GM18507 (cell line): ENCODE measurements at places on chromosomes 5 and 9.

- no peak for DNase-seq
Observed at GRCh38 chr5:67730917-67731474, 484.6 kb upstream of the PIK3R1 start.

DNA sequence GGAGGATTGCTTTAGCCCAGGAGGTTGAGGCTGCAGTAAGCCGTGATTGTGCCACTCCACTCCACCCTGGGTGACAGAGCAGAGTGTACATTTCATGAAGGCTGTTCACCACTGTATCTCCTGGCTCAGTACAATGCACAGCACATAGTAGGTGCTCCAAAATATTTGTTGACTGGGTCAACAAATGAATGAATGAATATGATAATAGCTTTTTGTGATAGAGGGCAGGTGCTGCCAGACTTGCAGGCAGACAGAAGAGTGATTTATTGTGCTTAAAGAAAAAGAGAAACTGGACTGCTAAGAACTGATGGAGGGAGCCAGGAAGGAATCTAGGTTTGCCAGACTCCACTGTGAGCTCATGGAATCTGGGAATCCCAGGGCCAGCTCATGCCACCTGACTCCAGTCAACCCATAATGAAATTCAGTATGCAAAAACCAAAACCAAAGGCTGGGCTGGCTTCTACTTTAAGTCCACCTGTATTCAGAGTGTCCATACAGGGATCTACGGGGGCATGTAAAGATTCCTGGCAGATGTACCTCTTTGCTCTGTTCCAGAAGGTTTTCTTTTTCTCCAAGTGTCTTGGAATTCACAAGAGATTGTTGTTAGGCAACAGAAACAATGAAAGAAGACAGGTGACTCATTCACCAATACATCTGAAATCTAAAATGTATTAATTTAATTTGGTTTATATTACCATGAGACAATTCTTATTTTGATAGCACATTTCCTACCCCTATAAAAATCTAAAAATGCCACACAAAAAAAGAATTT, 15.5 kb upstream of the CTNNA1 start:
- no peak for DNase-seq

GRCh38 chr9:38119560-38120236, 50.7 kb upstream of the SHB start:
- no peak for DNase-seq

DNA sequence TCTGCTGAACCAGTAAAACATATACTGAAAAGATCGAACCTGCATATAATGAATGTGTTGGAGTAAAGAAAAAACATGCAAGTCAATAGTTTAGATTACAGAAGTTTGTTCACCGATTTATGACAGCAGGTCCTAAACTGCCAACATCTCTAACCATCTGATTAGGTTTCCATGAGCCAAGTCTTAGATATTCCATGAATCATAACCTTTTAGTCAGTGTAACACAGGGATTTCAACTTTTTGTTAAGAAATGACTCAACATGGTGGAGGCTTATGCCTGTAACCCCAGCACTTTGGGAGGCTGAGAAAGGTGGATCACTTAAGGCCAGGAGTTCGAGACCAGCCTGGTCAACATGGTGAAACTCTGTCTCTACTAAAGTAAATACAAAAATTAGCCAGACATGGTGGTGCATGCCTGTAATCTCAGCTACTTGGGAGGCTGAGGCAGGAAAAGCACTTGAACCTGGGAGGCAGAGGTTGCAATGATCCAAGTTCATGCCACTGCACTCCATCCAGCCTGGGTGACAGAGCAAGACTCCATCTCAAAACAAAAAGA, 38.7 kb downstream of the APC start:
- no peak for DNase-seq

DNA sequence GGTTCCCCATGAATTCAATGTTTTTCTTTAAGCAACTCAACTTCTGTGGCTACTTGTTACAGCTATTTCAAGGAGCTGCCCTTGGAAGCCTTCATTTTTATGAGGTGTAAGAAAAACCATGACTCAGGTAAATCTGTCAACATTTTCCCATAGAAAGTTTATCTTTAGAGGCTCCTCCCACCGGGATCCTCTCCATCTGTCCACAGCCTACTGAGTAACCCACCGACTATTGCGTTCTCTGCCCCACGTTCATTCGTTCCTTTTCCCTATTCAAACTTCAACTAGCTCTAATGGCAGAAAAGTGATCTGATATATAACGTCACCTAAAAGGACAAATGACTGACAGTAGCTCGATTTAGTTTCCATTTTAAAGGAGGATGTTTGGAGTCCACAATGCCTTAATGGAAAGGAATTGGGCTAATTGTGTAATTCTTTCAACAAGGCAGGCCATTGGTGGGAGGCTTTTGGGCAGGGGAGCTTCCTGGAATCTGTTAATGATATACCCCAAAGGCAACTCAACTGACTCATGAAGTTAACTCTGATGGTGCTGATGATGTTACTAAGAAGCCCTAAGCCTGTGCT, 29.3 kb upstream of the NR3C1 start:
- no peak for DNase-seq

GRCh38 chr9:88090151-88090581, 48.1 kb downstream of the SPATA31C2 start:
- no peak for DNase-seq

DNA sequence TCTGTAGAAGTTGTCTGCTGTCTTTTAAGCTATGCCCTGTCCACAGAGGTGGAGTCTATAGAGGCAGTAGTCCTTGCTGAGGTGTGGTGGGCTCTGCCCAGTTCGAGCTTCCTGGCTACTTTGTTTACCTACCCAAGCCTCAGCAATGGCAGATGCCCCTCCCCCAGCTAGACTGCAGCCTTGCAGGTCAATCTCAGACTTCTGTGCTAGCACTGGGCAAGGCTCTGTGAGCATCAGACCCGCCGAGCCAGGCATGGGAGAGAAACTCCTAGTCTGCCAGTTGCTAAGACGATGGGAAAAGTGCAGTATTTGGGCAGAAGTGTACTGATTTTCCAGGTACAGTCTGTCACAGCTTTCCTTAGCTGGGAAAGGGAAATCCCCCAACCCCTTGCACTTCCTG, 694.1 kb upstream of the CDH6 start:
- DNase-seq, result no peak

DNA sequence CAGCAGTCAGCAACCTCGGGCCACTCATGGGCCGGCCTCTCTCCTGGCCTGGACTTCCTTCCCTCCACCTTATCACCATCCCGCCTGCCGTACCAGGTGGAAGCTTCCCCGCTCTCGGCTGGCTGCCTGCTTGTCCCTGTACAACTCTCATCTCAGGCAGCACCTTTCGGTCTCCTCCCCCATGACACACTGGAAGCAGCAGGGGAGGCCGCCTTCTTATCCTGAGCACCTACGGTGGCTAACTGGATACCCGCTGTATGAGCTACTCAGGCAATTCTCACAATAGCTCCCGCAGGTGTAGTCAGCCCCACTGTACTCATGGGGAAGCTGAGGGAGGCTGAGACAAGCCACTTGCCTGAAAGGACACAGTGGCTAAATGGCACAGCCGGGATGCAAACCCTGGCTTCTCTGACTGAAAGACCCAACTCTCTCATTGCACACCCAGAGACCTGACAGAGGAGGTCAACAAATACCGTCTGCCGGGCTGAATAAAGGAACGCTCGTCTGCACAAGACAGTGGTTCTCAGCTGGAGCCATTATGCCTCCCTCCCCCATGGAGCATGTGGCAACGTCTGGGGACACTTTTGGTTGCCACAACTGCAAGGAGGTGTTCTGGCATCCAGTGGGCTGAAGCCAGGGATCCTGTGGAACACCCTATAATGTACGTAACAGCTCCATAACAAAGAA, 9.6 kb downstream of the STK10 start:
- no peak for DNase-seq

DNA sequence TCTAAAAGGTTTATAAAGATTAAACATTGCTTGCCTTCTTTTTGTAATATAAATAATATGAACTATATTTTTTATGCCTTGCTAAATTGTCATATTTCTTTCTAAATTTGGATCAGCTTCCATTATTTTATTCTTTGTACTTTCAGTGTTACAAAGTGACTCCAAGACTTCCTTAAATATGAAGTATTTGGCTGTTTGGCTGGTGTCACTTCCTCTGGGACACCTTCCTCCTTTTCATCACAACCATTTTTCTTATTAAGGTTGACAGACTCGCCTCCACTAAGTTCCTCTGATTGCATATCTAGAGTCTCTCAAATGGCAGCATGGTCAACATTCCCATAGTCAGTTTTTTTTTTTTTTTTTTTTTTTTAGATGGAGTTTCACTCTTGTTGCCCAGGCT, 73.8 kb upstream of the SLC1A1 start:
- no peak for DNase-seq

DNA sequence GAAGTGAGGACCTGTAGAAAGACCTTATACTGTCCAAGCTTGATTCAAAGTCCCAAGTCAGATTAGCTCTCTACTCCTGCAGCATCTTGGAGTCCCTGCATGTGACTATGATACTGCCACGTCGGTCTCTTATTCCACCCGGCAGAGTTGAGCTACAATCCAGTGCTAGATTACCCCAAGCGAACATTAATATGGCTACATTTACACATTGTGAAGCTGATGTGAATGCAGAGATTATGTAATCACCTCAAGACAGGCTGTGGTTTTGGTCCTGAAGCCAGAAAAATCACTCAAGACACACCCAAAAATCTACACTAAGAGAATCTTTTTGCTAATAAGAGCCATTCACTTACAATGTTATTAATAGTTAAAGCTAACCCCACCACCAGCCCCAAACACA, 116.7 kb downstream of the GNA14 start:
- DNase-seq, result no peak

DNA sequence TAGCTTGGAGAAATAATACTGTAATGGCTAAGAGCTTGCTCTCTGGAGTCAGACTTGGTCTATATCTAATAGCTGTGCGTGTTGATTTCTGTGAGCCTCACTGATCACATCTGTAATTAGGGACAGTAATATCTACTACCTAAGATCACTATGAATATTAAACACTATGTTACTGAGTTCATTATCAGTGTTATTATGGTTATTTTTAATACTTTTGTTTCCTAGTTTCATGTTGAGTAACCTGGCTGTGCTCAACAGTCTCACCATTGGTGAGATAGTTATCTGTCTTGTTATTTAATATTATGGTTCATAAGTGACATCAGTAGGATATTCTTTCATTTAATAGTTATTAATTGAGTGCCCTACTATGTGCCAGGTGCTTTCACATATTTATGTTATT, 22.4 kb upstream of the CAVIN4 start:
- no peak for DNase-seq

GRCh38 chr5:159915904-159916840, at the start of gene ADRA1B:
Gene ADRA1B, plus strand, starts transcription at chr5:159916482. Its CDS starts 424 bp downstream, at chr5:159916906.
- peak; percentile 28 for DNase-seq

GRCh38 chr9:113364951-113365350, 11.8 kb downstream of the HDHD3 start:
- DNase-seq, result no peak

- DNase-seq, result peak; percentile 54
Observed at GRCh38 chr5:151086905-151087360, 6.1 kb upstream of the TNIP1 start.

DNA sequence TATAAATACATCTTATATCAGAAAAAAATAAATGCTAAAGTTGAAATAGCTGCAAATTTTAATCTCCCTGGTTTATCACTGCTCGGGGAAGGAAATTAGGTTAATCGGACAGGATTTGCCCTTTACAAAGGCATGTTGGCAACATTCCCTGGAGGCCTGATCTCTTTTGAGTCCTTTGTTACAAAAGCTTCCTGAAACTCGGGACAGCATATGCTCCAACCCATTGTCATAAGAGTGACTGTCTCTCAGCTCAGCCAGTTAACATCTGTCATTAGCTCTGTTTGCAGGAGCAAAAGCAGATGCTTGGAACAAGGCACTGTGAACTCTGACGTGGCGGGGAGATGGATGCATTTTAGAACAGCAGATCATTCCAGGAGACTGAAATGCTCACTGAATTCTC, 80.6 kb downstream of the MYO10 start:
- no peak for DNase-seq

DNA sequence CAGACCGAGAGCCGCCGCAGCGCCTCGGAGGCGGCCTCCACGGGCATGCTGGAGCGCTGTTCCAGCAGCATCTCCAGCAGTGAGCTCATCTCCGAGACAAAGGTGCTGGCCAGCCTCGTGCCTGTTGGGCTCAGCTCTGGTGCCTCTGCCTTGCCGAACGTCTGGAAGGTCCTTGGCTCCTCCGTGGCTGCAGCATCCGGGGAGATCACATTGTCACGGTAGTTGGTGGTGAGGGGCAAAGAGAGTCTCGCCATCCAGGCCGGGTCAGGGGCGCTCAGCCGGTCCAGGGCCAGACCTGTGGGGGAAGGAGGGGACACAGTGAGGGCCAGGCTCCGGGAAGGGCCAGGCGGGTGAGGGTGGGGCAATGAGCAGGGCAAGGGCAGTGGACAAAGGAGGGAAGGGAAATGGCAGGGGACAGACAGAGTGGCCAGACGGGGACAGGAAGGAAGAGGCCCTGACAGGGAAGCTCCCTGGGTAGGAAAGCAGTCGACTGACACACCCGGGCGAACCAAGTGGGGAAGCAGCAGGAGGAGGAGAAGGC, 12.4 kb downstream of the PCDH12 start:
- no peak for DNase-seq

- DNase-seq, result no peak
Observed at GRCh38 chr5:144187699-144188294, 17.1 kb downstream of the KCTD16 start.

DNA sequence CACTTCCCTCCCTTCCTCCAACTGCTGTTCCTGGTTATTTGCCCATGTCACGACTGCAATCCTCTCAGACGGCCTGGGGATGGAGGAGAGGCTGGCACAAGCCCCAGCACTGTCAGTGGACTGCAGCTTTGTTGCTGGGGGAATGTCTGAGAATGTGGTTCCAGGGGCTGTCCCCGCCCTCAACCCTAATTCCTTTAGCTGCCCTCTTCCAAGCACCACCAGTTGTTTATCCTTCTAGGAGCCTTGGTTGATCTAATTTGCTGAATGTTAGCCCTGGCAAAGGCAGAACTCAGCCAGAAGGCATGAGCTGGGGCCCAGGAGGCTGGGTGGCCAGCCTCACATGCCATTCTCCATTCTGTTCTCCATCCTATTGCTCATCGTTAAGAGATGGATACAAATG, 51.6 kb downstream of the ADAM19 start:
- DNase-seq, result no peak

DNA sequence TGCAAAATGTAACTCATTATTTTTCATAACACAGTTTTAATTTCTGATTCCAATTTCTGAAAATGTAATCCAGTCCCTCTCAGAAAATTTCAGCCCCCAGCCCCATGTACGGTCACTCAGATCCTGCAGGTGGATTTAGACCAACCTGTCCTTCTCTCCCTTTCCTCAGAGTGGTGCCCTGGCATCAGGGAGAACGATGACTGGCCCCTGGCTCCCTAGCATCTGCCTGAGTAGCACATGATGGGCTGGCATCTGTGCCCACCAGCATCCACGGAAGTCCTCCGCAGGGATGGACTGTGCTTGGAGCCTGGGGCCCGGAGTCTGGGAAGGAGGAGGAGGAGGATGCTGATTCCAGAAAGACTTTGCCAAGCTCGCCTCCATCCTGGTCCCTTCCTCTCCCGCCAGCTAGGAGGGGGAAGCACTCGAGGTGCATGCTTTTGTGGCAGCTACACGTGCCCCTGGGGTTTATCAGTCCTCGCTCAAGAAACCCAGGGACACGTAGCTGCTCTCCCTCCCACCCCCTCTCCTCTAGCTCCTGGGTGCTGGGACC, 54.4 kb upstream of the RUFY1 start:
- no peak for DNase-seq
